Astrocyte (in vitro differentiated cells and primary cell): ENCODE measurements at places on chromosomes 1 and 21. TPM values are rescaled to one million over a fixed set of nuclear protein-coding genes. Genes with fewer than 3 reads are reported as not detected.
A peak's percentile ranks its signal among the peaks of the same experiment; 100 is the strongest.

The ADGRL4 gene
- 18.7 and 19.6 TPM in 2 replicates for total RNA-seq

The GART gene
- 95.4 and 99.5 TPM in 2 replicates for total RNA-seq

The MED8 gene
- 54.5 and 57.1 TPM in 2 replicates for total RNA-seq

The GJA9 gene
- not detected in 2 replicates for total RNA-seq

The DNAH14 gene
- total RNA-seq = 20.2 and 21.2 TPM in 2 replicates

The RCC1 gene
- 21.8 and 23.7 TPM in 2 replicates for total RNA-seq

The ZNF648 gene
- not detected in 2 replicates for total RNA-seq

DNA sequence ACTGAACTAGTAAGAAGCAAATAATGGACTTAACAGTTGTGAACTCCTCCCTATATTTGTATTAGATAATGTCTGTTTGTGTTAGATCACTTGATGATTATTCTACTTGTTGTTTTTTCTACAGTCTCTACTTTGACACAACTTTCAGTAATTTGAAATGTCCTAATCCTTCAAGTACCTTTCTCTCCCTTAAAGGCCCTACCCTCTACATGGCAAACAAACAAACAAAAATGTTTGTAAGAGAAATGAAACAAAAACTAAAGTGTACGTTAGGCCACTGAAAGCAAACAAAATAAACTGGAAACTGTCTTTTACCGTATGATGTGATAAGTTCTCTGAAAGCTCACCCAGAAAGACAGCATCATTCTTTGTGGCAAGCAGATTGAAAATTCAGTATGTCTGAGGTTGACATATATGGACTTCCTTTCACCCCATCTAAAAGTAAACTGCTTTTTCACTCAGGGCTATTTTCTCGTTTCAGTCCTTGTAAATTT, 255.9 kb upstream of the SNX7 start:
- no peak for DNase-seq

DNA sequence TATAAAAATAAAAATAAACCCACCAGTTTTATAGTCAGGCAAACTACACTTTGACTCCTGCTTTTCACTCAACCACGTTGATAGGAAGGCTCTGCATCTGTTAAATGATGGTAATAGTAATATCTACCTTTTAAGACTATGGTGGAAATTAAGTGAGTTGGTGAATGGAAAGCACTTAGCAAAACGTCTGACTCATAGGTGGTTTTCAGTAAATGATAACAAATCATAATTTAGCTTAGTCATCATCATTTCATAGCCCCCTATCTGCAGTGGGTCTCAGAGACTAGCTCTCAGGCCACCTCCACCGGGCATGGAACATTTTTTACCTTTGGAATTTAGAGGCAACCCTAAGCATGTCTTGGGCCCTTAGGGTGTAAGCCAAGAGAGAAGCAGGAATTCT, 160.0 kb downstream of the PDE4B start:
- peak; percentile 54 for DNase-seq

GRCh38 chr1:210381934-210382333, 53.2 kb downstream of the HHAT start:
- DNase-seq = no peak

DNA sequence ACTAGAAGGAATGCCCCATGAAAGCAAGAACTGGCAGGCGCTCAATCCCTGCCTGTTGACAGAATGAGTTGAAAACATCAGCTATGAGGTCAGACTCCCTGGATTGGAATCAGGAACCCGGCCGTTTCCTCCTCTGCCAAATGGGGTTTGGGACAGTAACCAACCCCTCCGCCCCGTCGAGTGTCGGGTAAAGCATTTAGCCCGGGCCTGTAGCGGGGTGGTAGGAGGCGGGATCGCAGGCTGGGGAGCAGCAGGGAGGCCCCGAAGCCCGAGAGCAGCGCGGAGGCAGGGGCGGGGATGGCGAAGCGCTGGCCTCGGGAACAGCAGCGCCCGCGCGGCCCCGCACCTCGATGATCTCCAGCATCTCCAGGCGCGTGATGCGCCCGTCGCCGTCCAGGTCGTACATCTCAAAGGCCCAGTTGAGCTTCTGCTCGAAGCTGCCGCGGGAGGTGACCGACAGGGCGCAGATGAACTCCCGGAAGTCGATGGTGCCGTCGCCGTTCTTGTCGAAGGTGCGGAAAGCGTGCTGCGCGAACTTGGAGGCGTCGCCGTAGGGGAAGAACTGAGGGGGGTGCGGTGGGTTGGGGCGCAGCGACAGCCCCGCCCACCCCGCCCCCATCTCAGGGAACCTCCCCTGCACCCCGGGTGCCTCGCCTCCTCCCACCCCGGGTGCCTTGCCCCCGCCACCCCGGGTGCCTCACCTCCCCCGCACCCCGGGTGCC, 7.5 kb downstream of the HPCAL4 start:
- no peak for DNase-seq

GRCh38 chr1:110312188-110313121, 26.7 kb upstream of the RBM15 start:
- peak; percentile 51 for DNase-seq

DNA sequence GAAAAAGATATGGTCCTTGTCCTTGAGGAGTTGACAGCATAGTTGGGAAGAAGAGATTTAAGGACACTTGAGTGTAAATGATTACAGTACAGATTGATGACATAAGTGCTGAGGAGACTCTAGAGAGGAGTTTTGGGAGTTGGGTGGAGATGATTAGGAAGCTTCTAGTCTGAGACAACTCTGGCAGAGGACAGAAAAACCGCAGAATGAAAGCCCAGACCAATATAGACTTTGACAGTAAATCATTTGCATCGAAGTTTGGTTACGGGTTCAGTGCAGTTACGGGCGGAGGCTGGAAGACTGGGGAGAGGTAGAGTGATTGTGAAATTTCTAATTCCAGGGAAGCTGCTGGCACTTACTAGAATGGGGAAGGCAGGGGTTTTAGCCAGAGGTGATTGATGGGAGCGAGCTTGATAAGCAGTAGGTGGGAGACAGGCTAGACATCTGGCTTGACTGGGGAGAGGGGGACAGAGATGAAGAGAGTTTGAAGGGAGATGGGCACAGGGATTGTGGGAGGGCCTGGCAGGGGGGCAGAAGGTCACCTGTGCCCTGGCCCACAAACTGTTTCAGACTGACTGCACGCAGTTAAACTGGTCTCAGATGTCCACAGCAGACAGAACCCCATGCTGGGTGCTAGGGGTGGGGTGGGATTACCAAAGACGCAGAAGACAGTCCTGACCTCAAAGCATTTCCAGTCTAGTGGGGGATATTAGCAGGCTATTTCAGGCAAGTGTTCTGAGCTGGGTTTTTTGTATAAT, 20.1 kb downstream of the SH2D2A start:
- DNase-seq = peak; percentile 47

DNA sequence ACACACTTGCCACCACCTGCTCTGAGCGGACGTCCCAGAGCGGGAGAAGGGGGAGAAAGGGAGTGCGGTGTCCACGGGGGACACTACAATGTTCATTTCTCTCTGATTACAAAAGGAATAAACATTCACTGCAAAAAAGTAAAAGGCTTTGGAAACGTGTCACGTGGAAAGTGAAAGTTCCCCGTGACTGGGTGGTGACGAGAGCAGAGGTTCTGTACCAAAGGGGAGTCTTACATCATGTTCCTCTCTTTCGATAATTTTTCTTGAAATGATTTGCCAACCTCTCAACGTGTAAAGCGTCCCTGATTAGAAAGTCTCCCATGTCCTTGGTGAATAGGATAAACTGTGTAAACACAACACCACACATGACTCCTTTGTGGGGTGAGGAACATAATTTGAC, 22.0 kb upstream of the PRDM15 start:
- no peak for DNase-seq

DNA sequence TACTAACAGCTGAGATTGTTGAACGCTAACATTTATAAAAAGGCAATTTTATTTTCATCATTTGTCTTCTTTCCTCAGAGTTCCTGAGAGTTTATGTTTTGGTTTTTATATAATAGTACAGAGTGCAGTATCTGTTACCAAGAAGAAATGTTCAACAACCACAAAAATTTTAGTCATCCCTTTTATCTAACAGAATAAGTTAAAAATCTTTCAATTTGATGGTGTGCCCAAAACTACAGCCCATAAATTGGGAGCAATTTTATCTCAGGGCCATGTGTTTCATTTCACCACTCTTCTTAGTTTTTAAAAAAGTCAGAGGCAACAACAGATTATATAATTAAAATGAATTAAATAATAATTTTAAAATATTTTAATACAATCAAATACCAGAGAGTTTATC, 37.1 kb downstream of the NEXN start:
- DNase-seq = peak; percentile 63

DNA sequence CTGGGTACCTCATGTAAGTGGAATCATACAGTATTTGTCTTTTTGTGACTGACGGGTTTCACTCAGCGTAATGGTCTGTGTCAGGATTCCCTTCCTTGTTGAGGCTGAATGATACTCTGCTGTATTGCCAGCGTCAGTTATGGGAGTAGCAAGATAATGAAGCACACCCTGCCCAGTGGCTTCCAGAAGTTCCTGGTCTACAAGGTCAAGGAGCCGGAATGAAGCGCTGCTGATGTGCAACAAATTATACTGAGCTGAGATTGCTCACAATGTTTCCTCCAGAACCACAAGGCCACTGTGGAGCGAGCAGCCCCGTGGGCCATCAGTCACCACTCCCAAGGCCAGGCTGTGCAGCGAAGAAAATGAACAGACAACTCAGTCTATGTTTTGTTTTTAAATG, 24.0 kb upstream of the TDRD10 start:
- no peak for DNase-seq

- DNase-seq = no peak
Measured at GRCh38 chr1:175701590-175701989, 41.8 kb downstream of the TNR start.

DNA sequence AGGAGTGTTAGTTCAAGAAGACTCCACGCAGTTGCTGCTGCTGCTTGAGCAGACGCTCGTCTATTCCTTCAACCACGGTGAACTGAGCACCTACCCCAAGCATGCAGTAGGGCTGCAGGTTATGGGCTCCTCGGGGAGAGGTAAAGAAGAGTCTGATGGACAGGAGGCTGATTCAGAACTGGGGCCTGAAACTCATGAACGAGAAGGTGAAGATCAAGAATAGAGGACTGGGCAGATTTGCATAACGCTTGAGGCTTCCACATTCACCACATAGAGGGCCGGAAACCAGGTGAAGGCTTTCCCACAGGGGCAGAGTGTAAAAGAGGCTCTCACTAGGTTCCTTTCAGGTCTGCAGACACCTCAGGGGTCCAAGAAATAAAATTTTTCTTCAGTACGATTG, 9.1 kb downstream of the ABCA4 start:
- DNase-seq = no peak

GRCh38 chr1:217449370-217449769, 181.5 kb downstream of the GPATCH2 start:
- no peak for DNase-seq

- peak; percentile 46 for DNase-seq
Measured at GRCh38 chr1:63878932-63879331, 105.1 kb downstream of the ROR1 start.

DNA sequence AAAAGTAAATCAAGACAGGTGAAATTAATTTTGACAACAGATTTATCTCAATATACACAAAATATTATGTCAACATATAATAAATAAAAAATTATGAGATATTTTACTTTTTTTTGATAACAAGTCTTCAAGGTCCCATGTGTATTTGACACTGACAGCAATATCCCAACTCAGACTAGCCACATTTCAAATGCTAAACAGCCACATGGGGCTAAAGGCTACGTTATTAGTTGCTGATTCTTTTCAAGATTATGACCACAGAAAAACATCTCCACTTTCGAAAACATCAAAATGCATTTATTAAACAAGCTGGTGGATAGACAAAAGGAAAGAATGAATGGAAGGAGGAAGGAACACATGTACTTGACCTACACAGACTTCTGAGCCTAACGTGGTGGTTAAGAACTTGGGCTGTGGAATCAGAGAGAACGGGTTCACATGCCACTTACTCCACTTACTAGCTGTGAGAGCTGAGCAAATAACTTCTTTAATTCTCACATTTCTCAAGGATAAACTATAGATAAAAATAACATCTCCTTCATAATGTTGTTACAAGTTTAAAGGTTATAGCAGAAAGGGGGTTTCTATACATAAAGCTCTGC, 13.4 kb downstream of the PTPN14 start:
- no peak for DNase-seq

DNA sequence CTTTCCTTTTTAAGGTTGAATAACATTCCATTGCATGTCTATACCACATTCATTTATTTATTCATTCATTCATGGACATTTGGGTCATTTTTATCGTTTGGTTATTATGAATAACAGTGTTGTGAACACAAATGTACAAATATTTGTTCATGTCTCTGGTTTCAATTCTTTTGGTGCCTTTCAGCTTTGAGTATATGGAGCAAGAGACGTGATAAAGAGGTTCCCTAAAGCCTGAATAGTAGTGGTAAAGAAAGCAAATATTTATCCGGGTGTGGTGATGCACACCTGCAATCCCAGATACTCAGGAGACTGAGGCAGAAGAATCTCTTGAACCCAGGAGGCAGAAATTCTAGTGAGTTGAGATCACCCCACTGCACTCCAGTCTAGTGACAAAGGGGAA, 5.3 kb upstream of the RLF start:
- DNase-seq = no peak

- DNase-seq = no peak
Measured at GRCh38 chr1:44408212-44408582, 3.1 kb downstream of the RNF220 start.
